DMS53 (cell line): ENCODE measurements at places on chromosomes 11 and 22.
A peak's percentile ranks its signal among the peaks of the same experiment; 100 is the strongest.

DNA sequence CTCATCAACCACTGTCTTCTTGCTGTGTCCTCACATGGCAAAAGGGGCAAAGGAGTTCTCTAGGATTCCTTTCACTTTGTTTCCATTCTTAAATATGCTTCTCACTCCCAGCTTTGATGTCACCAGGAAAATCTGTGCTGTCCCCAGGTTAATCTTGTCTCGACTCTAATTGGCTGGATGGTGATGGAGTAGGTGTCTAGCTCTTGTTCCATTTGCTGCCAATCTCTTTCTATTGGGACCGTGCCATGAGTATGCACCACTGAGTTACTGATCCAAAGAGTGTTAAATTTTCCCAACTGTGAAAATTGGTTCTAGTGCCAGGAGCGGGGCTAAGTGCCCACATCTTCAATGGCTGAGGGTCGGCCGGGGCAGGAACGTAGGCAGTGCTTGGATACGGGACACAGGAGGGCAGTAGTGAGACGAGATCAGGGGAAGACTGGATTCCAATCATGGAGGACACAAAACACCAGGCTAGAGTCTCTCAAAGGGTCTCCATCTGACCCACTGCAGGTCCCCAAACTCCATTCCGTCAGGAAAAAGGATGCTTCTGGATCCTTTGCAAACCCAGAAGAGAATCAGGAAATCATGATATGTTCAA lies 47.7 kb upstream of the CSNK2A3 start:
- peak; percentile 38 for DNase-seq

GRCh38 chr11:76685831-76686230 lies 15.3 kb upstream of the LRRC32 start:
- DNase-seq = no peak

DNA sequence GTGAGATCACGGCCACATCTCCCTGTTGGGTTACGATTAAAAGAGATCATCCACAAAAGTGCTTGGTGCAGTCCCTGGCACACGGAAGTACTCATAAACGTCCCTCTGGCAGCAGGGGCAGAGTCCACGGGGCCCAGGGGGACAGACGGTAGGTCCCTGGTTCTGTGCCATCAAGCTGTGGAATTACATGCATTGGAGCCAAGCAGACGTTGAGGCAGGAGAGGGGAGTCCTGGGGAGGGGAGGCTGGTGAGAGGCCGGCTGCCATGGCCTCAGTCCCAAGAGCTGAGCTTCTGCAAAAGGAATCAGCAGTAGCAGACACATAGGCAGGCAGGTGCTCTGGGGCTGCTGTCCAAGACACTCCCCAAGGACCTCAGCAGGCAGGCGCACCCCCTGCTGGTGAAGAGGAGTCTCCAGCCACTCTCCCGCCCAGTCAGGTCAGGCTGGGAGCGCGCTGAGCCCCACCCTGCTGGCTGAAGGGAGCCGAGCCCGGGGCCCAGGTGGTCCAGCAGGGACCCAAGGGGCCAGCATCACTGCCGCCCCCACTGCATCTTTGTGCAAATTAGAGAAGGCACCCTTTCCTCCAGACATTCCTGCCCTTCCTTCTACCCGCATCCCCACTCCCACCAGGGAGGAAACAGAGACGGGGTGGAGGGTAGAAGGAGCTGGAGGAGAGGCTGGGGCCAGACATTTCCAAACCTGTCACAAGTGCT lies 7.6 kb upstream of the KCTD17 start:
- DNase-seq = peak; percentile 74

GRCh38 chr11:825366-826226 lies 2.1 kb upstream of the CRACR2B start:
- DNase-seq = peak; percentile 62

DNA sequence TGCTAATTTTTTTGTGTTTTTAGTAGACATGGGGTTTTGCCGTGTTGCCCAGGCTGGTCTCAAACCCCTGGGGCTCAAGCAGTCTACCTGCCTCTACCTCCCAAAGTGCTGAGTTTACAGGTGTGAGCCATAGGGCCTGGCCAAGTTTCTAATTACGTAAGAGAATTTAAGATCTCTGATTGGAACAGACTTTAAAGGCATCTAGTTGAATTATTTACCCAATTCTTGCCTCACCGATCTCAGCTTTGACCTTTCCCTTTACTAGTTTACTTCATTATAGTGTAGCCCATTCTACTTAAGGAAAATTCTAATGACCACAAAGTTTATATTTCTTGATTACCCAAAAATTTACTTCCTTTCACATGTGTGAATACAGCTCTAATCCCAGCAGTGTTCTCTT lies 81.6 kb downstream of the YAP1 start:
- no peak for DNase-seq

GRCh38 chr11:91163619-91164451 lies 941.0 kb upstream of the CHORDC1 start:
- DNase-seq = peak; percentile 32
